Activated T-helper 1 cell treated with Interleukin-2 at 50 U/mL for 16 hours (primary cell): ENCODE measurements at places on chromosomes 3 and 15.

DNA sequence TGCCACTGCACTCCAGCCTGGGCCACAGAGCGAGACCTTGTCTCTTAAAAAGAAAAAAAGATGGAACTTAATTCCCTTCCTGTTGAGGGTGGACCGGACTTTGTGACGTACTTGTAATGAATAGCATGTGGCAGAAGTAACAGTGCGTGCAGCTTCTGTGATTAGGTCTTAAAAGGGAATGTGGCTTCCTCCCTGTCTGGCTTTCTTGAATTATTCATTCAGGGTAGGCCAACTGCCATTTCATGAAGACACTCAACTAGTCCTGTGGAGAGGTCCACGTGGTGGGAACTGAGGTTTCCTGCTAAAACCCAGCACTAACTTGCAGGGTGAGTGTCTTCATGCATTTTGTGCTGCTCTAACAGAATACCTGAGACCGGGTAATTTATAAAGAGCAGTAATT, 98.9 kb upstream of the PIAS1 start:
- no peak for DNase-seq

- DNase-seq = no peak
Observed at GRCh38 chr15:69910514-69910913, 187.2 kb downstream of the TLE3 start.

DNA sequence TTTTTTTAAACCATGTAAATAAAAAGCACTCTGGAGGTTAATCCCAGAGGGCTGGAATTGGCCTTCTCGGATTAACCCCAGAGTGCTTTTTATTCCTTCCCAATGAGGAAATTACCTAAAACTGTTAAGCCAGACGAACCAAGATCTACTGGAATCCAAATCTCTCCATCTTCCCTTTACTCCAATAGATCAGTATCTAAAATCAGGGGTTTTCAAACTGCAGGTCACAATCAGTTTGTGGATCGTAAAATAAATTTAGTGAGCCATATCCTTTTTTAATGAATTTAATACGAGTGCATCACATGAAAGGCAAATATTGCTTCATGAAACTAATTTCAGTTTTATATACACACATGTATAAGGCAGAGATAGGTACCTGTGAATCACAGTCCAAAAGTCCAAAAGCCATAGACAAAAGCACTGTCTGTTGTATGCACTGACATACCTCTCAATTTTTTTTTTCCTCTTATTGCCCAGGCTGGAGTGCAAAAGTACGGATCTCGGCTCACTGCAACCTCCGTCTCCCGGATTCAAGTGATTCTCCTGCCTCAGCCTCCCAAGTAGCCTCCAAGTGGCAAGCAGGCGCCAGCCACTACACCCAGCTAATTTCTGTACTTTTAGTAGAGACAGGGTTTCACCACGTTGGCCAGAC, 61.3 kb downstream of the TBL1XR1 start:
- DNase-seq = no peak

DNA sequence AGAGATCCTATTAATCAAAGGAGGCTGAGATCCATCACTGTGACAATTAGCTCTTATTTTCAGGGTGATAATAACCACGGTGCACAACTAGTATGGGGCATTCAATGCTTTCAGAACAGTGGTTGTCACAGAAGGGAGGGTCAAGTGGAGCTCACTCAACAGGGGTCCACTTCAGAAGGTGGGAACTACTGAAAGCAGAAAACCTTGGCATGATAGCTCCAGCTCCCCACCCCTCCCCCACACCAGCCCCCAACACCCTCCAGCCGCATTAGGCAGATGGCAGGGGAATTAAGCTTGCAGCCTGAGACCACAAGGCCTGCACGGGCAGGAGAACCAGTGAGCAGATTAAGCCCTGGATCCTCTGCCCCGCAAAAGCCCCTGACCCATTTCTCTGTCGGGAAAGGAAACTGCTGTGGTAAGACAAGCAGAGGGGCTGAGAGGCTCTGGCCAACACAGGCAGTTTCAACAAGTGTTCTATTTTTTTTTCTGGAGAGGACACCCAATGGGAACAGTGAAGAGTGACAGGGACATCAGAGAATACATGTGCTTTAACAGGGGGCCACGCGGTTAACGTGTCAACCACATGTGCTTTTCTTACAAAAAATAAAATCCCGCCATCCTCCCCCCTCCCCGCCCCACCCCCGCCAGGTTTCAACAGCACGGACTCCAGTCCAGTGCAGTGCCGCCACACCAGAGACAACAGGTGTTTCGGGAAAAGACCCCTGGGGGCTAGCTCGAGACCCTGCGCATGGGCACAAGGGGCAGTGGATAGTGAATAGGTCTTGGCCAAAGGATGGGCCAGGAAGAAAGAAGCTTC, 997 bp downstream of the FYCO1 start:
- peak; percentile 30 for DNase-seq

DNA sequence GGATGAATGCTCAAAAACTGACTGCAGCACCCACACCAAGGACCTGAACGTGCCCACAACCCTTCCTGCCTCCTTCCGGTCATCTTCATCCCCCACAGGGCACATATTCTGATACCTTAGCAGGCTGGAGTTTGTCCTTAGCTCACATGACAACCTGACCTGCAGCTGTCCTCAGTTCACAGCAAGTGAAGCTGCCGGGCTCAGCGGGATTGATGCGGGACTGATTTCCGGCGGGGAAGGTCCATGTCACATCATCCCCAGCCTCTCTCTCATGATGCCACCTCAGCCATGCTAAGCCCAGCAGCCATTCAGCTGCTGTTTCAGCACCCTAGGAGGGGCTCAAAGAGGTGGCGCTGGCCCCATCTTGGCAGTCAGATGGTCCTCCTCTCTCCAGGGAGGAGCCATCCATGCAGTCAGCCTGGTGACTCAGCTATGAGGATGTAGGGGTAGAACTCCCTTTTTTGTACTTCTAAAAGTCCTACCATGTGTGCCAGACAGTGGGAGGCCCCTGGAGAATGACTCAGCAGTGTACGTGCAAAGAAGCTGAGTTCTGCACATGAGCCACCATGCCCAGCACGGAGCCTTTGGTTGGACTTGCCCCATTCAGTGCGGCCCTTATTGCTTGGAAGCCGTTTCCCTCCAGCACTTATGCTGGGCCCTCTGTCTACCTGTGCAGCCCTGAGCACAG, 9.5 kb downstream of the CA12 start:
- no peak for DNase-seq

- no peak for DNase-seq
Observed at GRCh38 chr3:110984456-110985250, 87.0 kb upstream of the NECTIN3 start.

DNA sequence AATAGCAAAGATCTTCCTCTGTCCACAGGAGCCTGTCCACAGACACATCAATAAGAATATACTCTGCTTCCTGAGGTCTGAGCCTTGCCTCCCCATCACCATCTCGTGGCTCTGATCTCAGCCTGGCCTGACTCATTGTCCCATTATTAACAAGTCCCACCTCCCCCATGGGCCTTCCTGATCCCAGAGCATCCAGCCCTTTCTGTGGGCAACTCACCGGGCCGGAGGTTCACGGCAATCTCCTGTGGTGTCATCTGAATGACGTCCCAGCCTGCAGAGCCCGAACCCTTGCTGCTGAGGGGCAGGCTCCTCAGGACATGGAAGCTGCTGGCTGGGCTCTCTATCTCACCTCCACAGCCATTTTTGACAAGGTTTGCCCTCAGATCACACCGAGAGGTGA, 28.1 kb downstream of the ITGB5 start:
- no peak for DNase-seq

- DNase-seq = no peak
Observed at GRCh38 chr3:31225923-31226322, 306.8 kb upstream of the STT3B start.
